HL-60 (cell line): ENCODE measurements at places on chromosomes 16 and 17.

- peak; percentile 74 for DNase-seq
These were observed 27.6 kb downstream of the MAP3K3 start for GRCh38 chr17:63649813-63650212.

DNA sequence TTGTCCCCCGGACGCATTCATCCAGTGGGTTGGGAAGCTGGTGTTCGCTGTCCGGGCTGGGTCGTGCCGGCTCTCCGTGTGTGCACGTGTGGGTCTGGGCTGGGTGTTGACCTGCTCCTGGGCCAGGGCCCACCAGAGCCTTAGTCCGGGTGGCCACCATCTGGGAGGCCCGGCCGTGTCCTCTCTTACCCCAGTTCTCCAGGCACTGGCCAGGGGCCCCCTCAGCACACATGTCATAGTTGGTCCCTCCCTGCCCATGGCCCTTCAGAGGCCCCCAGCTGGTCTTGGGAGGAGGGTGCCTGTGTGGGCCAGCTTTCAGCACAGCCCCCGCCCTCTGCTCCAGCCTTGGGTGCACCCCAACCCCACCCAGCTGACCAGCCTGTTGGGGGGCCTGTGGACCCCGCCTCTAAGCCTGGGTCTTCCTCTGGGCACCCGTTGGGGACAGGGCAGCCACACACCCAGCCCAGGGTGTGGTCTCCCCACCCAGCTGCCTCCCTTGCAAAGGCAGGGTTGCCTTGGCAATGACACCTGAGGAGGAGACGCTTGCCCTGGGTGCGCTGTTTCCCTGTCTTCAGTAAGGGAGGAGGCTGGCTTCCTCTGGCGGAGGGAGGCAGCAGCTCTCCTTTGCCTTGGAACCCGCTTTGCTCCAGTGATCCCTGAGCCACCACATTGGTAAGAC lies 77.4 kb downstream of the JPH3 start:
- no peak for DNase-seq

DNA sequence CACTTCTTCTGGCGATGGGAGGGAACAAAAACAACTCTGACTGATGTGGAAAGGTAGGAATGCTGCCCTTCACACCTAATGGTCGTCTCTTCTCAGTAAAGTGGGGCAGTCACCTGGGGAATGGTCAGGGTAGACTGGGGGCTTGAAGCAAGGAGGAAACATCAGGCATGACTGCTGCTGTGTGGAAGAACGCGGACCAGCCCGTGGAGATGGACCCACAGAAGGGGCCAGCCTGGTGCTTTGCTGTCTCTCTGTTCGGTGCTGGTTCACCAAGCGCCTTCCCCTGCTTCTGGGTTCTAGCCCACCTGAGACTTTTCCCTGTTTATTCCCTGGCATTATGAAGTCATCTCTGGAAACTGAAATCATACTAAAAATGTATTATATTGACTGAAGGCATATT lies 96.2 kb upstream of the DNAH17 start:
- no peak for DNase-seq

DNA sequence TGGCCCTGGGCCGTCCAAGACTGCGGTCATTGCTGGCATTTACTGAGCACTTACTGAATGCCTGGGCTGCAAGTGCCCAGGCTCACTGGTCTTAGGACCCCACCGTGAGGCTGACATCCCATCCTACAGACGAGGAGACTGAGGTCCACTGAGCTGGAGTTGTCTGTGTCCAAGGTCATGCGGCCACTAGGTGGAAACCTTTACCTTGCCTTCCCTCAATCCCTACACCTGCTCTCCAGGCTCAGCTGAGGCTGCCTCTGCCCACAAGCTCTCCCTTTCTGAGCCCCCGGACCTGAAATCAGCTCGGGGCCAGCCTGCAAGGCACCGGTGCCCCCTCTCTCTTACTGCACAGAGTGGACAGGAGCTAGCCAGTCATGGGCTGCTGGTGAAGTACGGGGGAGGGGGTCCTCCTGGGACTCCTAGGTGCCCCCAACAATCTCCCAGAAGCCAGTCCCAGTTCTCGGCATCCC lies 1.5 kb downstream of the CASKIN1 start:
- peak; percentile 61 for DNase-seq

DNA sequence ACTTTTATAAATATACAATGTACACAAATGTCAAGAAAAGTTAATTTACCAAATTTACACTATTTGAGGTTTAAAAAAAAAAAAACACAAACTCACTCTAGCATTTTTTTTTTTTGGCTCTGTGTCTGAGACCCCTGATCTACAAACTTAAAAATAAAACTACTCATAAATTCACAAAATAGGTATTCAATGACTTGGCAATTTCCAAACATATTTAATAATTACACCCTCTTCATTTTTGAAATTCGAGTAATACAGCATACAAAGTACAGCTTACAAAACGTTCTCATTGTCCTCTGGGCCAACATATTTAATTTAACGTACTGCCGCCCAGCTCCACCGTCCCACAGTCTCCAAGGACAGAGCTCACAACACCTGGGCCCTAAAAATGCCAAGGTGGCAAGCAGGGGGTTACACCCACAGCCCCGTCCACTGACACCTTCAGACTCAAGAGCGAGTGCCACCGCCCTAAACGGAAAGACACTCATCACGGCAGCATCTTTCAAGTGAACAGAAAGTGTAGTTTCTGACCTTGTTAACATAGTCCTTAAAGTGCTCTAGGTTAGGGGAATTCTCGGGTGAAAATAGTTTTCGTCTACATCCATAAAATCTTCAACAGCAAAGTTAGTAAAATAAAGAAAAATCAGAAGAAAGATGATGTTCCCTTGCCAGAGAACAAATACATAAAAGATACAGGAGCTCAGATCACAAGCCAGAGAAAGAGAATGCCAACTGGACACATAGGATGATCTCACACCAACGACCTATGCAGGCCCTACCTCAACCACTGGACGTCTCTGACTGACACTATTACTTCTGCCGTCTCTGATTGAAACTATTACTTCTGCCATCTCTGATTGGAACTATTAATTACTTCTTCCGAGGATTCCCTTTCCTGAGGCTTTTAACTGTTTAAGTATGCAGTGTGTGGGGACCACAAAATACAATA lies 4.2 kb downstream of the ADCY9 start:
- DNase-seq, result no peak

GRCh38 chr17:45168991-45169752 lies 7.5 kb downstream of the HEXIM2 start:
- no peak for DNase-seq

DNA sequence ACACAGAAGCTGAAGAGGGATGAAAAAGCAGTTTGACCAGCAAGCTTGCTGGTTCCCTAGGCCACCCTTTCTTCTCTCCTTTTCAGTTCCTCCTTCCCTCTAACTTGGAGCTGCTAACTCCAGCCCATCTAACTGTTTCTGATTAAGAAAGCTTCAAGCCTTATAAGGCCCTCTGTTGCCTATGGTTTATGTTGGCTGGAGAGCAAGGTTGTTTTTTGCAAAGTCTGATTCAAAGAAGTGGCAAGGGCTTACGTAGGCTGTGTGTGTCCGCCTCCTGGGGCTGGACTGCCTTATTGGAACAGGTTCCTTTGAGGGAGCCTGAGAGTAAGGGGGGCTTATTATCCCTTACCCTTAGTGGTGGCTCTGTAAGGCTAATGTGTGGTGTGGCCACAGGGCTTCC lies 7.1 kb downstream of the AKAP1 start:
- peak; percentile 50 for DNase-seq

GRCh38 chr16:73021866-73022495 lies 25.9 kb downstream of the ZFHX3 start:
- no peak for DNase-seq

DNA sequence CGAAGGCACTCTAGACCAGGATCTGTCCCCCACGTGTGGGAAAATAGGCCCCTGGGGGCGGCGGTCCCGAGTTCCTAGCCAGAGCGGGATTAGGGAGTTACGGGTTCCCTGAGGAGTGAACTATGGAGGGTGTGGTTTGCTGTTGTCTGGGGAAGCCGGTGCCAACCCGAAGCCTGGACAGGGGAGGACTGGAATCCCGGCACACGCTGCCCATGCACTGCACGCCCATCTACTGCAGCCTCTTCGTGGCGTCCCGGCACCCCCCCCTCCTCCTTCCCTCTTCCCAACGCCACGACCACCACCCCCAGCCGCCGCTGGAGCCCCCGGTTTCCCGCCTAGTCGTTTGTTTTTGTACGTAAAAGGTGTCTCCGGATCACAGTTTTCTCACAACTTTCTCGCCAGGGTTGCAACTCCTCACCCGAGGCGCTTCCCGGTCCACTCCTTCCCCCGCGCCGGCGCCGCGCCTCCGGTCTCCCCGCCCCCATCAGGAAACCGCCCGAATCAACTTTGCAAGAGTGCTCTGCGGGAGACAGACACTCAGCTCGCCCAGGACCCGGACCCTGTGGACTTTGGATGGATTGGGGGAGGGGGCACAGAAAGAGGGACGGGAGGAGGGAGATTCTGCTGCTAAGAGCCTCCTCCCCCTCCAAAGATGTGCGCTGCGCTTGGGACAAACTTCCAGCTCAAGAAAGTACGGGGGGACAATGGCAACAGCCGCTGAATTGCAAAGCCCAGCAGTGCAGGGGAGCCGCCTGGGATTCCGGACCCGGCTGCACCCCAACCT lies 1.4 kb upstream of the LHX1 start:
- no peak for DNase-seq

GRCh38 chr17:55342800-55343585 lies 78.2 kb downstream of the HLF start:
- no peak for DNase-seq
